ENCODE measurements at places on chromosomes 6 and 20.

DNA sequence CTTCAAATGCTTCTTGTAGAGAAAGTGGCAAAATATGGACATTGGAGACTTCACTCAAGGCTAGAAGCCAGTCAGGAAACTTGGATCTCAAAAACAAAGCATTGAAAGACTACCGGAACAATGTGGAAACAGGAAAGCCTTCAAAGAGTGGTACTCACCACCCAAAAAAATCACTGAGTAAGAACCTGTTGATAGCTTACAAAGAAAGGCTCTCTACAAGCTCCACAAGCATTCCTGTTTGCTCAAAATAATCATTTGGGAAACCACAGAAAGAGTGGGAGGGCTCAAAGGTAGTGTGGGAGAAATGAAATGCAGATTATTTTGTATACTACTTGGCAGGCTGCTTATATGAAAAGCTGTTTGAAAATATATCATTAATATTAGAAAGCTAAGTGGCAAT is 9.5 kb upstream of the DST start:
- no peak for DNase-seq

- DNase-seq = no peak
Observed at GRCh38 chr20:20786428-20786827, 74.0 kb upstream of the RALGAPA2 start.

GRCh38 chr6:50925548-50925947 is 106.9 kb downstream of the TFAP2B start:
- no peak for DNase-seq

DNA sequence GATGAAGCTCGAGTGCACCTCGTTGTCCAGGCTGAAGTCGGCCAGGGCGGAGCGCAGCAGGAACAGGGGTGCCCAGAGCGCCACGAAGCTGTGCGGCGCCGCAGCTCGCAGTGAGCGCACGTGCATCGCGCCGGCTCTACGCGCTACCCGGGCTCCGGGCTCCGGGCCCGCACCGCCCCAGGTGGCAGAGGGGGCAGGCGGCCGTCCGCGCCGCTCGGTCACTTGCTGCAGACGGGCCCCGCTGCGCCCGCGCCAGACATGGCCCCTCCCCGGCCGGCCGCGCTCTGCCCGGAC is 497 bp downstream of the BMP7 start:
- no peak for DNase-seq

DNA sequence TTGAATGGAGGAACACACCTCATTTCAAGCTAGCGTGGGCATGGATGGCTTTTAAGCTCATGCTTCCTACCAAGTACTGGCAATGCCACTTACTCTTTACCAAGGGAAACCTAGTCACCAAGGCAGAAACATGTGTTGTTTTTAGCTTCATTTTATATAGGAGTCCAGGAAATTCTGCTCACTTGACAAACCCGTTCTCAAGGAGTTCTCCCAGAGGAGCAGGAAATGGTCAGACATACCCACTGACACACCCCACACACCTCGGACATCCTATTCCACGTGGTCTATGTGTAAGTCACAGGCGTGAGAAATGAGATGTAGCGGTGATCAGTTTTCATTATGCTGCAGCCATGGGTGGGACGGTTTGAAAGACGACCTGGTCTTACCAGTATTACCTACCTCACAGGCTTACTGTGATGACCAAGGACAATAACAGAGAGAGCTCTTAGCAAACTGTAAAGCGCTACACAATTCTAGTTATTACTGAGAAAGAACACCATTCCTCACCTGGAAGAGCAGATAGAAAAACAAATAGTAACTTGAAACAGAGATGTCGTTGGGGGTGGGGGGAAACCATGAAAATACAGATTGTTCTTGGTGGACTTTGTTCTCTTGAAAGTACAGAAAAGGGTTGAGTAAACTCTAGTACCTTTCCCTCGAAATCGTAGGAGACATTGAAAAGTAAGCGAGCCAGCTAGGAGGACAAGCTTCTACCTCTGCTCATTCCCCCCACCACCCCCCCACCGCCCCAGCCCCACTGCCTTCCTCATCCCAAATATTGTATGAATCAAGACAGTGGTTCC is 1.7 kb downstream of the CNKSR3 start:
- DNase-seq = peak; percentile 47

DNA sequence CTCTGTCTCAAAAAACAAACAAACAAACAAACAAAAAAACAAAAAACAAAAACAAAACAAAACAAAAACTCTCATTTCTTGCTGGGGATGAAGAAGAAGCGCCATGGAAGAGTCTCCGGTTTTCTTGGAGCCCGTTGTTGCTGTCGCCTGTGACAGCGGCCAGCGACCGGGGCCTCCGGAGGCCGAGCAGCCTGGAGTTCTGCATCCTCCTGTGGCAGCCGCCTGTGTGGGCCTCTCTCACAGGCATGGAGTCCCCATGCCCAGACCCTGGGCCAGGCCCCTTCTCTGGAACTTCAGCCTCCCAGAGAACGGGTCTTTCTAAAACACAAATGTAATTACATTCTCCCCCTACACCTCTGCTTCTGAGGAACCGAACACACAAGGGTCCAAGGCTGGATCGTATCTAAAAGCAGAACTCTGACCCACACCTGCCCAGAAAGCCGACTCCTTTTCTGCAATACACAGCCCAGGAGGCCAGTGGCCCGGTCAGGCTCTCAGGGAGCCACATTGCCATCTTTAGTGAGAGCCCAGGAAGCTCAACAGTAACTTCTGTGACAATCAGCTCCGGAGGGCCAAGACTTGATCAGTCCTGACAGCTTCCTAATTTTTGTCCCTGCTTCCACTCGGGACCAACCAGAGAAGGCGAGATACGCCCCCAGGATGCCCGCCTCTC is 18.5 kb downstream of the DACT2 start:
- no peak for DNase-seq

GRCh38 chr20:46832555-46832954 is 62.1 kb upstream of the EYA2 start:
- DNase-seq = no peak

DNA sequence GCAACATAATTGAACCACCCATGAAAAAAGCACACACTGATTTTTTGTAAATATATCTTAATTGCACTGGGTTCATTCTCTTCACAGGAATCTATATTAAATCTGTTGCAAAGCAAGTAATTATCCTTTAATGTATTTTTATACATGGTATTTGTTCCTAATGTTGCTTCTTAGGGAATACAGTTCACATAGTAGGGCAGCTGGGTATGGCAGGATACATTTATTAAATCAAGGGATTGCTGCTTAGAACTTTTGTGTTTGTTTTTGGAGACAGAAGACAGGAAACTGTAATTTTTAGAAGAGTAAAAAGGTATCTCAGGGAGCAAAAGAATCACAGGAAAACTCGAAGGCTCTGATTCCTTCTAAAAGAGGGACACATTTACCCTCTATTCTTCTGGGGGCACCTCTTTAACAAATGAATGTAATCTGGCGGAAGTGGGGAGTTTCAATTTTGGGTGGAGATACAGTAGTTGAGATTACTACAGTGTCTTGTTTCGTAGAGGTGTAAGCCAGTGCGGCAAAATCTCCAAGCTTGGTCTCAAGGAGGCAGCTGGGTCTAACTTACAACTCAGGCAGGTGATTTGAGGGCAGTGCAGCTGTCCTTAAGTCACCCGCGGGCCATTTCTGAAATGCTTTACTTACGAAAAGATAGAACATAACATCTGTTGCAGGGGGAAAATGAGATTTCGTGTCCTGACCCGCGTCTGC is 812 bp upstream of the SMIM13 start:
- DNase-seq = peak; percentile 62

DNA sequence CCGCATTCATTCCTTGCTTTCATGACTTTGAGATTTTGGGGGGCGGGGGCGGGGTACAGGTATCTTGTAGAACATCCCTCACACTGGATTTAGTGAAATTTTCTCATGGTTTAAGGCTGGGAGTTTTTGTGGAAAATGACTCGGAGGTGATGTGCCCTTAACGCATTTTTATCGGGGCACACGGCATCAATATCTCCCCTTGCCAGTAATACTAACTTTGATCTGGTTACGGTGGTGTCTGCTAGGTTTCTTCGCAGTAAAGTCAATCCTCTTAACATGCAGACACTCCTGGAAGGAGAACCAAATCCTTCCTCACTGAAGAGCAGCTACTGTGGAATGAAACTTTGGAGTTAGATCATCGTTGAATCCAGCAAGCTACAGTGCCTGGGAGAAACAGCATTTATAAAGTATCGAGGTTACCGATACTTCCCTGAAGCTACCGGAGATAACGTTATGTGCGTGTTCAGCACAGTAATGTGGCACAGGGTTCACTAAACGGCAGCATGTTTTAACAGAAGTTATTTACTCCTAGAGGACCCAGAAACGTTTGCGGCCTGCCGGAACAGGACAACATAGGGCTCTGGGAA is 1.2 kb upstream of the DYNLRB1 start:
- DNase-seq = no peak

DNA sequence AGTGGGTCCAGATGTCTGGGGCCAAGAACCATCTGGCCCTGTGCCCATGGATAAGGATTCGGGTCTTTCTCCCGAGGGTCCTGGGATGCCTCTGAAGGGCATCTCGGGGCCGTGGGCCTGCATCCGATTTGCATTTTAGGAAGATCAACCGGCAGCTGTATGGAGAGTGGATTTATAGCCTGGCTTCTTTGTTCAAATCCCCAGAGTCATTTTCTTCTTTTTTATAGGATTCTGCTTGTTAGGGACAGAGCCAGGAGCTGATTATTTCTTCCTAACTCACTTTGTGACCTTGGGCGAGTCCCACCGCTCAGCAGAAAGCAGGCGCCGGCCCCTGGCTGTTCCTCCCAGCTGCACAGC is 52.9 kb upstream of the APCDD1L start:
- DNase-seq = no peak
